ENCODE measurements at places on chromosomes 1 and 21.

- DNase-seq: no peak
Measured at GRCh38 chr1:55425310-55425930, 210.3 kb upstream of the USP24 start.

- no peak for DNase-seq
Measured at GRCh38 chr1:51347398-51348146, 17.2 kb upstream of the TTC39A start.

DNA sequence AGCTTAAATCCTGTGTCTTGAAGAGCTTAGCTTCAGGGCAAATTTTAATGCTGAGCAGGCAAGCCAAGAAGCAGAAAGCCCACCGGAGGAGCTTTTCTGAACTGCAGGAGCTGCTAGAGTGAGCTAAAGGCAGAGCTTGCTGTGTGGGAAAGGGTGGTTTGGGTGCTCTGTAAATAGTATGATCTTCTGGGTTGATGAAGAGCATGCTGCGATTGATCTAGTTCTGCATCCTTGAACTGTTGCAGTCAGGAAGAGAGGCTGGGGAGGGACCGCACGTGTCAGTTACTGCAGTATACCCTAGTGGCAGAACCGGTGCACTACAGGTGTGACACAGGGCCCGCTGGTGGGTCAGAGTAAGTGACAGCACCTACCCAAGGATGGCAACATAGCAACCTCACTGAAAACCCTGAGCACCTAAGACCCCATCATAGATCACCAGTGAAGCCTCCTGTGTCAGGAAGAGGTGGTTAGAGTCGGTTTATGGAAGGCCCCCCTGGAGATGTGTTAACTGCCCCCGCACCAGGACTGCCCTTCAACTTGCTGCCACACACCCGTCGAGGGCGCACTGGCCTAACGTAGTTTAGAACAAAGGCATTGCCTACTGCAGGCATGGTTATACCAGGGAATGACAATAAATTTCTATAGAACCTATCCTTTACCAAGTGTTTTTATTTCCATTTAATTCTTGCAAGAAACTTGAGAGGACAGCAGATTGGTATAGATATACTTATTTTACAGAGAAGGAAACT is 146.0 kb upstream of the KIAA0040 start:
- DNase-seq: peak; percentile 62

DNA sequence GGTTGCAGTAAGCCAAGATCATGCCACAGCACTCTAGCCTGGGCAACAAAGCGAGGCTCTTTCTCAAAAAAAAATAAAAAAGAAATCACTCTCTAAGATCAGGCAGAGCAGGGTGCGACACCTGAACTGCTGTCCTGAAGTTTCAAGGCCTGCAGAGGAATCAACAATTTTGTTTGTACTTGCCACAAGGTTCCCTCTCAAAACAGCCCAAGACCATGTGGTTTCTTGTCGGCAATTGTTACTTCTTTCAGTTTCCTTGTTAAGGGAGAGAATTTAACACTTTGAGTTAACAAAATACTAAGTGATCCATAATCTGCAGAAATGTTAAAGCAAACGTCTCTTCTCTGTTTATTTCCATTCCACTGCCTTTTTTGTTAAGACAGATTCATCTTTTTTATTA is 36.5 kb downstream of the MACO1 start:
- DNase-seq: peak; percentile 4

DNA sequence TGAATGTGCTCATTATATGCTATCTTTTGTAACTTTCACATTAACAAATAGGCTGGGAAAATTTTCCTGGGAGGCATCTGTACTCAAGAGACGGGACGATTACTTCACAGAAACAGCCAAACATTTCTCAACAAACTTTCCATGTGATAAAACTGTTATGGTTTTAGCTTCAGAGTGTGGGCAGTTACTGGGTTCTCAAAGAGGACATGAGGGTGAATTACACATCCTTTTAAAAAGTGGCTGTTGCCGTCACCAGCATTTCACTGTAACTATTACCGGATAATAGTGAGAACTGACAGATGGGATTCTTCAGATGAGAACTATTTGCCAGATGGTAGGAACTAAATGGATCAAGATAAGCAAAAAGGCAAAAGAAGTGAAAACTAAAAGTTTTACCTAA is 109.1 kb downstream of the APP start:
- no peak for DNase-seq

GRCh38 chr1:109091078-109091838 is 694 bp downstream of the TMEM167B start:
- DNase-seq: peak; percentile 58

DNA sequence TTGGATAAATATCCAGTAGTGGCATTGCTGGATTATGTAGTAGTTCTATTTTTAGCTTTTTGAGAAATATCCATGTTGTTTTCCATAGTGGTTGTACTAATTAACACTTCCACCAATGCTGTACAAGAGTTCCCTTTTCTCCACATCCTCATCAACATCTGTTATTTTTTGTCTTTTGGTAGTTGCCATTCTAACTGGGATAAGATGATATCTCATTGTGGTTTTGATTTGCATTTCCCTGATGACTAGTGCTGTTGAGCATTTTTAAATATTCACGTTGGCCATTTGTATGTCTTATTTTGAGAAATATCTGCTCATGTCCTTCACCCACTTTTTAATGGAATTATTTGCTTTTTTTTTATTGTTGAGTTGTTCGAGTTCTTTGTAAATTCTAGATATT is 183.9 kb downstream of the PTPRU start:
- DNase-seq: no peak

- DNase-seq: no peak
Measured at GRCh38 chr1:46364612-46365011, 24.0 kb downstream of the NSUN4 start.

DNA sequence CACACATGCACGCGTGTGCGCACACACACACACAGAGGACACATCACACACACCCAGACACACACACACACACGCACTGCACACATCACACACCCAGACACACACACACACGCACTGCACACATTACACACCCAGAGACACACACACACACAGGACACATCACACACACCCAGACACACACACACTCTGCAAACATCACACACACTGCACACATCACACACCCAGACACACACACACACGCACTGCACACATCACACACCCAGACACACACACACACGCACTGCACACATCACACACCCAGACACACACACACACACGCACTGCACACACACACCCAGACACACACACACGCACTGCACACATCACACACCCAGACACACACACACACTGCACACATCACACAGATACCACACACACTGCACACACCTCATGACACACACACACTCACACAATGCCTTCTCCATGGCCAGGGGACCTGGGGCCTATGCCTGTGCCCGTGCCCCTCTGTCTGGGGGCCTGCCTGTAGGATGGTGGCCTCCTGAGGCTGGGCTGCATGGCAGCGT is 24.4 kb downstream of the CRYAA start:
- DNase-seq: no peak

DNA sequence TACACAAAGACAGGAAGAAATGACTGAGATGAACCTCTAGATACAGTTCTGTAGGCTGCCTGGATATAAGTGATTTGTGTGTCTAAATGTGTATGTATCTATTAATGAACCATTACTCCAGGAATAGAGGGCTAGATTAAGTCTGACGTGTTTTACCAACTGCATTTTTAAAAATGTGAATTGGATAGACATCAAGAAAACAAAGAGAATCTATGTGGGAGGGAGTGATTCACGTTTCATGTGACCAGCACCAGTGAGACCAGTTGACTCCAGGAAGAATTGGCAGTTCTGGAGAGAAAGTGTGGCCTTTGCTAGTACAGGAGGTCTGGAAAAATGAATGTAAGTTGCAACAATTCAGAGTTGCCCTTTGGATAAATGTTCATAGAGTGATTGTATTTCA is 53.4 kb upstream of the RGS21 start:
- no peak for DNase-seq

DNA sequence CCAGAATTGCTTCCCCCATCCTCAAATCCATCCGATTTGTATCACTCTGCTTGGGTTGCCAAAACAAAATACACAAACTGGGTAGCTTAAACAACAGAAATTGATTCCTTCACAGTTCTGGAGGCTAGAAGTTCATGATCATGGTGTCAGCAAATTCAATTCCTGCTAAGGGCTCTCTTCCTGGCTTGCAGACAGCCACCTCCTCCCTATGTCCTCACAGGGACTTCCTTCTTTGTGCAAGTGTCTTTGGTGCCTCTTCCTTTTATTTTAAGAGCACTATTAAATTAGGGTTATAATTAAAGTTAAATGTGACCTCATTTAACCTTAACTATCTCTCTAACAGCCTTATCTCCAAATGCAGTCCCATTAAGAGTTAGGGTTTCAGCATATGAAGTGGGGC is 112.8 kb downstream of the PLPP3 start:
- no peak for DNase-seq

GRCh38 chr1:182304627-182305026 is 87.0 kb downstream of the GLUL start:
- no peak for DNase-seq

- no peak for DNase-seq
Measured at GRCh38 chr1:229041946-229042345, 229.0 kb upstream of the RAB4A start.

Data from activated CD4-positive, alpha-beta T cell treated with anti-CD3 and anti-CD28 coated beads, Interleukin-10, Interleukin-2, amounts not matched to agents 100 ng/mL and 50 ng/mL, durations not matched to agents 16 hours and 8 hours (primary cell).